ENCODE measurements at places on chromosomes 1 and 21.

DNA sequence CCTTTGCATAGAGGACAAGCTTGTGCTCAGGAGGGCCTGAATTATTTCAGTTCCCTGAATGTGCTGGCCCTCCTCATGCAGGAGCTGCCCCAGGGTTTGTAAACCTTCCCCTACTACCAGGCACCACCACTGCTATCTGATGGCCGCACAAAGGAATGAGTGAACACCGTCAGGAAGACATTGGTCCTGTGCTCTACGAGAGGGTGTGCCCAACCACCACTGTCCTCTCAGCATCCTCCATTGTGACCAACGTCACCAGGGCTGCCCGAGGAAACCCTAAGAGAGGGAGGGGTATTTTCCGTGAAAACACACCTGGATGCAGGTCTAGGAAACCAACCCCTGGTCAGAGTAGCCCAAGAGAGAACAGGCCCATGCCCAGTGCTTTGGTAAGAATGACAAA, 657.5 kb downstream of the KIF26B start:
- DNase-seq = no peak

- peak; percentile 49 for DNase-seq
Measured at GRCh38 chr21:17793246-17794123, 25.7 kb downstream of the C21orf91 start.

DNA sequence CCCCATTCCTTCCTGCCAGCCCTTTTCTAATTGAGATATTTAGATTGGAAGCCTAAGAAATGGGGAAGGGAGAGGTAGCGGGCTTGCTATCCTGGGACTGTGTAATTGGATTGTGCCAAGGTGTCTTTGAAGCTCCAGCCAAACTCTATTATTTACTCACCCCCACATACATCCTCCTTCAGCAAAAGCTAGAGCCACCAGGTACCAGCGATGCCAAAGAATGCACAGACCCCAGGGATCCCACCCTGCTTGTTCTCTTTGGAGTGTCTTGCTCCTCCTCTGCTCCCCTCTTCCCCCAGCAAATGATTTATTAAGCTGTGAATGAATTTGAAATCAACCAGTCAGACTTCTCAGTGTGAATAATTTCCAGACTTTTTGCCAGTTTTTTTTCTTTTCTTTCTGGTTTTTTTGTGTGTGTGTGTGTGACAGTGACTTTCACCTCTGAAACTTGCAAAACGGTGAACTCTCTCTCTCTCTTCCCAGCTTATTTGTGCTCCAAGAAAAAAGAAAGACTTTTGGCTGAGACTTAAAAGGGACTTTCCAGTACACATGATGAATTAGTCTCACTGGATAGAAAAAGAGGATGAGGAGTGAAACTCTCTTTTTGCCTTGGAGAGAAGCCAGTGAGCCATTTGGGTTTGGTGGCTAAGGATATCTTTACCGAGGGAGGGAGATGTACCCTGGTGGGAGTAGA, 1.8 kb downstream of the VASH2 start:
- no peak for DNase-seq

- DNase-seq = no peak
Measured at GRCh38 chr1:101316256-101316655, 79.4 kb downstream of the S1PR1 start.

DNA sequence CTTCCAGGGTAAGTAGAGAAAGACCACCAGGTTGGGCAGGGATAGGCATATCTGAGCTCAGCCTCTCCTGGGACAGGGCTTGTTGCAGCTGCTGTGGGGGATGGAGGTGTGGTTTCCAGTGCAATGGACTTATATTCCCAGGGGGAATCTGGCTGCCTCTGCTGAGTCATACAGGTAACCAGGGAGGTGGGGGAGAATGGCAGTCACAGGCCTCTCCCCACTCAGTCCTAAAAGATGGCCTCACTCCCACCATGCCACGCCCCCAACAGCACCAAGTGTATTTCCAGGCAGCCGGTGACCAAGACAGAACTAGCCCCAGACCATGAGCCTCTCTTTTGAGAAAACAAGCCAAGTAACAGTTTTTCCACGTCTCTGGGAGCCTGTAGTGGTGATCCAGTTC, 1240.7 kb downstream of the BRINP3 start:
- DNase-seq = no peak

- no peak for DNase-seq
Measured at GRCh38 chr1:238653693-238654321, 732.6 kb upstream of the CHRM3 start.

- DNase-seq = no peak
Measured at GRCh38 chr1:233477359-233477758, 136.5 kb upstream of the KCNK1 start.

GRCh38 chr1:226692823-226693222, 46.3 kb downstream of the ITPKB start:
- no peak for DNase-seq

DNA sequence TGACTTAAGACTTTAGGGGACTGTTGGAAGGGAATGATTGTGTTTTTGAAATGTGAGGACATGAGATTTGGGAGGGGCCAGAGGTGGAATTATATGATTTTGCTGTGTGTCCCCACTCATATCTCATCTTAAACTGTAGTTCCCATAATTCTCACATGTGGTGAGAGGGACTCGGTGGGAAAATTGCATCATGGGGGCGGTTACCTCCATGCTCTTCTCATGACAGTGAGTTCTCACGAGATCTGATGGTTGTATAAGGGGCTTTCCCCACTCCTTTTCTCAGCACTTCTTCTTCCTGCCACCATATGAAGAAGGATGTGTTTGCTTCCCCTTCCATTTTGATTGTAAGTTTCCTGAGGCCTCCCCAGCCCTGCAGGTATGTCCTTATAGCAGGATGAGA, 35.0 kb upstream of the SCAF4 start:
- no peak for DNase-seq

DNA sequence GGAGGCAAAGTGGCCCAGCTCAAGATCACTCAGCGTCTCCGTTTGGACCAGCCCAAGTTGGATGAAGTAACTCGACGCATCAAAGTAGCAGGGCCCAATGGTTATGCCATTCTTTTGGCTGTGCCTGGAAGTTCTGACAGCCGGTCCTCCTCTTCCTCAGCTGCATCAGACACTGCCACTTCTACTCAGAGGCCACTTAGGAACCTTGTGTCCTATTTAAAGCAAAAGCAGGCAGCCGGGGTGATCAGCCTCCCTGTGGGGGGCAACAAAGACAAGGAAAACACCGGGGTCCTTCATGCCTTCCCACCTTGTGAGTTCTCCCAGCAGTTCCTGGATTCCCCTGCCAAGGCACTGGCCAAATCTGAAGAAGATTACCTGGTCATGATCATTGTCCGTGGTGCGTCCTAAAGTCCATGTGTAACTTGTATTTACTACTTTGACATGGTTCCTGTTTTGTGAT, 2.7 kb downstream of the RBM15 start:
- DNase-seq = no peak

- no peak for DNase-seq
Measured at GRCh38 chr1:153122831-153123421, 9.6 kb upstream of the SPRR2F start.

DNA sequence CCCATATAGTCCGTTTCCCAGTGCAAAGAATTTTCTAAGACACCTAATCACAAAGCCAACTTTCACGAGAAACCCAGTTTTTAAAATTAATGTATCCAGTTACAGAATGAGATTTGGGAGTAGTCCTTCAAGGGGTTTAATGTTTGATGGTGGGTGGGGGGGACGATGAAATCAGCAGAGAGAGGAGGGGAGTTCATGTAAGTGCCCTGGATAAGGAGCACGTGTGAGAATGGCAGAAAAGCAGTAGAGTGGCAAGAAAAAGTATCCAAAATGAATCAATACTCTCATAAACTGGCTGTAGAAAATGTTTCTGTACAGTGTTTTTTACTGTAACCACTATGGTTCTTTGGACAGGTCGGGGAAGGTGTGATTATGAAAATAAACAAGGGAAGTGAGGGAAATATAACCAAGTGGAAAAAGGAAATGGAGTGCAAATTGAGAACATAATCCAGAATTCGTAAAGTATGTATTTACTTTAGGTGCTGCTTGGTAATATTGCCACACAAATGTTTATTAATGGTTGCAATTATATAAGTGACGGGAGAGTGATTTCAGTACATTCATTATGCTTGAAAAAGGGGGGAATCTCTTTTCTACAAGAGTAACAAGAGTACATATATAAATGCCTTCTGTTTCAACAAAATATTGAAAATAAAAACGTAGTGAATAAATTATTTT, 118.7 kb upstream of the RRP15 start:
- DNase-seq = no peak

DNA sequence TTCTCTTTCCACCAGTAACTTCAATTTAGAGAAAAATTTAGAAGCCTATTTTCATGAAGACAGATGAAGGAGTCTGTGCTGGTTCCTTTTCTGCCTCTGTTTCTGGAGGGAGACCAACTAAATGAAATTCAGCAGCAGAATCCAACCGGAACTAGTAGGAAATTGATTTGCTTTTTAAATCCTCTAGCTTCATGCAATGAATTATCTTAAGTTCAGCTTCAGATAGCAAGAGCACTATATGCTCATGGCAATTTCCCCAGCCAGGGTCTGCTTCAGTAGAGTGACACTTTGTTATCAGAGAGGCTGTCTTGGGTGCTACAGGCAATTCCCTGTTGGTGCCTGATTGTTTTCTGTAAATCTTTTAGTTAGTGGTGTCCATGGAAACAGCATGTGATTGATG, 189.7 kb downstream of the SLC35F3 start:
- no peak for DNase-seq

DNA sequence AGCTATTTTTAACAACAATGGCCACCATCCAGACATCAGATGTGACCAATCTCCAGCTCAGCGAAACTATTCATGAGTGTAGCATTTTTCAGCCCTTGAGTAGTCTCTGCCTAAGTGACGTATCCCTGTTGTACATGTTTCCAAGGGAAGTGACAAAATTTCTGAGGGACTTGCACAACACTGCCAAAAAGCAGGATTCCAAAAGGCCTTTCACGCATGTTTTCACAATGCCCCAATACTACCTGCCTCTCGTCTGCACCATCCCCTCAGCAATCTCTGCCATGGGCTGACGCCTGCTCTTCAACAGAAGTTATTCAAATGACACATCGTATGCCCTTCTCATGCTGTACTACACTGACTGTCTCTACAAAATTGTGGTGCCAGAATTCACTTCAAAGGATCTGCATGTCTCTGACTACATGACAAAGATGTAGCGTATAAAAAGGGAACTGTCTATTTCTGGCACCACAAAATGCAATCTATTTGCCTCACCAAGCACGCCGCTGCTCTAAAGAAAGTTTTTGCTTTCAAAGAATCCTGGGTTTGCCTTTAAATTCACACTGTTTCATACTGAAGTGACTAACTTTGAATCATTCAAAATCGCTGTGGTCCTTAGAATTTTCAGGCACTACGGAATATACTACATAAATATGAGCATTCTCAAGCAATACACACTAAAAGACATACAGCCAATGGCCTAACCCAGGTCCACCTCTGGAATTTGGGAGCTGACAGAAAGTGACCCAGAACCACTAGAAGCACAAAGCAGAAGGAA, 32.9 kb downstream of the JAK1 start:
- peak; percentile 91 for DNase-seq

DNA sequence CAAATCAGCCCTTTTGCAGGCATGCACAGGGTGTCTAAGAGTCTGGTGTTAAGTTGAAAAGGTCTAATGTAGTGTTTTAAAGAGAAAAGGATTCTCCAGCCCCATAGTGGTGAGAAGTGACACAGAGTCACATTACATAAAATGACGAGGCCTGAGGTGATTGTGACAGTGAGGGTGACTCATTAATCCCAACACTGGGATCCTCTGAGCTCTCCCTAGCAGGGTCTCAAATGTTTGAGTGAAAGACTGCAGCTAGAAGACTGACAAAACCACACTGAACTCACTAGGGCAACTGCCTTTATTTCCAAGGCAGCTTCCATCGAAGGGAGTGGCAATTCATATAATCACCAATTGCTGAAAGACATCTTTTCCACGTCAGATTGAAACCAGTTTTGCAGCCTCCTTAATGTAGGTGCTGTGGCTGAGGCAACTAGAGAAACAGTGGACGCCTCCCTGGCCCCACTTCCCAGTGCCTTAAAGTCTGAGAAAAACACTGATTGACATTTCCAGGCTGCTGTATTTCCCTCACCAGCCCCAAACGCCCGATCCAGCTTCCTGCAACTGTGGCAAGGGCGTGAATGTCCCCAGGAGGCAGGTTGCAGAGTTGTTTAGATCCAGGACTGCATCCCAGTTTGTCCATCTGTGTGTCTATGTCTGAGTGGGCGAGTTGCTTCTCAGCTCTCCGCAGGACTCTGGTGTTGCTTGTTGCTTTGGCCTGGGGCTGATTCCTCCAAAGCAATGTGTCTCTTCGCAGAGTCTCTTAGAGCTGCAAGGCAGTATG, 81.4 kb downstream of the RUNX1 start:
- DNase-seq = peak; percentile 18

- no peak for DNase-seq
Measured at GRCh38 chr1:193525411-193525810, 339.0 kb upstream of the B3GALT2 start.

DNA sequence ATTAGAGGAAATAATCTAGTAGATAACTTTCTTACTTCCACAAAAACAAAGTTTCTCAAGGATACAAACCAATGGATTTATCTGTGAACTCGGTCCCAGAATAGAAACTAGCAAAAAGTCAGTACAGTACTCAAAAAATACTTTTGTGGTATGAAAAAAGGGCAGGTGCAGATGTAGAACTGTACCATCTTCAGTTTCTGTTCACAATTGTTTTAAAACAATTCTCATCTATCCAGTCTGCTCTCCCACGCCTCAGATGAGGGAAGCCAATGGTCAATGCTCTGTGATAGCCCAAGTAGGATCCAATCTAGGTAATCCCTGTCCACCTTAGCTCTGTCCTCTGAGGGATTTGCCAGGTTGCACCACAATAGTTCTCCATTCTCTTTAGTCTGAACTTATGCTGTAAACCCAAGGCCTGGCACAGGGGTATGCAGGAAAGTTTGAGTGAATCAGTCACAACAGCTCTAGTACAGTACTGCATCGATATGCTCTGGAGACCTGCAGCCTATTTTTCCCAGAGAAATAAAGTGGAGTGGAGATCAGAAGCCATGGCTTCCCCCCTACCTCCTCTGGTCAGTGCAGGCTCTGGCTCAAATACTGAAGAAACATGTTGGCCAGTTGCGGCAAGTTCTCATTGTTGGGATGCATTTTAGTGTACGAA, 1.4 kb downstream of the KTI12 start:
- DNase-seq = no peak

- DNase-seq = peak; percentile 61
Measured at GRCh38 chr1:204323887-204324286, 35.8 kb downstream of the PLEKHA6 start.

- no peak for DNase-seq
Measured at GRCh38 chr1:216502528-216503162, 79.4 kb upstream of the USH2A start.

- no peak for DNase-seq
Measured at GRCh38 chr1:208045463-208046260, 134.7 kb upstream of the CD34 start.

DNA sequence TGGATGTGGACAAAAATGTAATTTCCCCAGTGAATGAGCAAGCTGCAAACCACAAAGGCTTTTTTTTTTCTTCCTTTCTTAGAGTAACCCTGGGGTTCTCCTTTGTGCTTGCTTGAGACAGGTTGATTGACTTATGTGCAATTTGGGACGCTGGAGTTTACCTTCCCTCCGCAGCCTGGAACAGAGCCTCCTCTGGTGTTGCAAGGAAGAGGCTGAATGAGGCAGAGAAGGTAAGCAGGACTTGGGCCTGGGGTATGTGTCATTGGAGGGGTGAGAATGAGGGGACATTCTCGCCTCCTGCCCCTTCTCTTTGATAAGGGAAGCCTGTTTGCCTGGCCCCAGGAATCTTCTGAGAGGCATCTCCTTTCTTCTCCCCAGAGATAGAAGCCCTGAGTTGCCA, 49.8 kb downstream of the NFASC start:
- DNase-seq = no peak

GRCh38 chr1:201013991-201014815, 9.3 kb downstream of the KIF21B start:
- no peak for DNase-seq
